Activated effector memory CD4-positive, alpha-beta T cell treated with anti-CD3 and anti-CD28 coated beads, Interleukin-2, amount 50 U/mL, for 16 hours (primary cell): ENCODE measurements at places on chromosomes 13 and 19.

DNA sequence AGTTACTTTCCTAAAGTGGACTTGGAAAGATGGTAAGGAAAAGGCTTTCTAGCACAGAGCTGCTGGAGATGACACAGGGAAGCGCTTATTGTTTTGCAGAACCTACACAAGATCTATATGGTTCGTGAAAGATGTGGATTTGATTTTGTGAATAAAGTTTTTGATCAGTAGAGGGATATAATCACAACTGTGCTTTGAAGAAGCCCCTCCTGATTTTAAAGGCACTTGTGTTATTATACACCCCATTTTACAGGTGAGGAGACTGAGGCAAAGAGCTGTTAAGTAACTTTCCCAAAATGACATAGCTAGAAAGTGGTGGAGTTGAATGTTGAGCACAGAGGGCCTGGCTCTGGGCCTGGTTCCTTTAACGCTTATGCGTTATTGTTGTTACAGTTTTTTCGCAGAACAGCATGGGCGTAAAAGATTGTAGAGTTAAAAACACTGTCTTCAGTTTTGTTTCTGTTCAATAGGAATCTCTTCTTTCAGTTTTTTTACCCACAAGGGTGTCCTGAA is 1.4 kb downstream of the TDRD3 start:
- no peak for DNase-seq

GRCh38 chr13:87524775-87525174 is 146.4 kb upstream of the SLITRK5 start:
- no peak for DNase-seq

GRCh38 chr13:90838317-90838960 is 509.0 kb upstream of the MIR17HG start:
- no peak for DNase-seq

- no peak for DNase-seq
Measured at GRCh38 chr19:43667126-43667875, 2.7 kb downstream of the PLAUR start.

GRCh38 chr13:23672616-23673015 is 102.4 kb downstream of the TNFRSF19 start:
- no peak for DNase-seq

- DNase-seq = no peak
Measured at GRCh38 chr19:12628040-12629022, 17.6 kb downstream of the ZNF791 start.

GRCh38 chr19:13842291-13843103 is 34.4 kb upstream of the NANOS3 start:
- peak; percentile 91 for DNase-seq
